Nephron progenitor cell (in vitro differentiated cells): ENCODE measurements at places on chromosomes 5 and 9.

GRCh38 chr5:131185523-131186104, 14.9 kb downstream of the LYRM7 start:
- no peak for DNase-seq

DNA sequence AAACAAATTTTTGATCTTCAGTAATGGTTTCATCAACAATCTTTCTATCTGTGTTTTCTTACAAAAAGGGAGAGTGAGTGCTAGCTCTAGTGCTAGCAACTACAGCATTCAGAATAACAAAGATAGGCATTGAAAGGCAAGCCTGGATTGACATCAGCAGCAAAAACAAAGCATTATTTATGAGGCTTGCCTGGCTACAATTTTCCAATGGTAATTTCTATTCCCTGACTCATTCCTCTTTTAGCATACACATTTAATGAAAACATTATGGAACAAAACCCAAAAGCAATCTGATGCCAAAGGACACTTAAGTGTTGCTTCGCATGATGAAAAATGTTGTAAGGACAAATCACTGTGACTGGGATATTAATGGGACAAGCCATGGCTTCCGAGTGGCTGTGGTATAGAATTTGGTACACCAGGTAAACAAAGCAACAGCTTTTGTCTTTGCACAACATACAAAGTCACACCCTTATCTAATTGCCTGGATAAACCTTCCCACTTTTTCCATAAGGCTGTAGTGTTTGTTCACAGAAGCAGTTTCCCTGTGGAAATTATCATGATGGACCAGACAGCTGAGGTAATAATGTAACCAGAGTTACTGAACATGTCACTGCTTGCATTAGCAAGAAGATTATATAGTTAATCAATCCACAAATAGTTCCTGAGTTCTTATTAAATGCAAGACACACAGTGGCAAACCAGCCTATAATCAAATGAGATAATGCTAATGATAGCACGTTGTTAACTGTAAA, 179.8 kb upstream of the EDIL3 start:
- no peak for DNase-seq

GRCh38 chr9:15622318-15622971, 69.6 kb downstream of the CCDC171 start:
- DNase-seq = no peak

- no peak for DNase-seq
These were observed 165.0 kb downstream of the FBXL7 start for GRCh38 chr5:15664961-15665360.

- no peak for DNase-seq
These were observed 121.7 kb downstream of the NREP start for GRCh38 chr5:111635151-111635902.

- no peak for DNase-seq
These were observed 5.9 kb downstream of the PNPLA7 start for GRCh38 chr9:137544176-137544760.
